ENCODE measurements at places on chromosomes 3 and 15.

DNA sequence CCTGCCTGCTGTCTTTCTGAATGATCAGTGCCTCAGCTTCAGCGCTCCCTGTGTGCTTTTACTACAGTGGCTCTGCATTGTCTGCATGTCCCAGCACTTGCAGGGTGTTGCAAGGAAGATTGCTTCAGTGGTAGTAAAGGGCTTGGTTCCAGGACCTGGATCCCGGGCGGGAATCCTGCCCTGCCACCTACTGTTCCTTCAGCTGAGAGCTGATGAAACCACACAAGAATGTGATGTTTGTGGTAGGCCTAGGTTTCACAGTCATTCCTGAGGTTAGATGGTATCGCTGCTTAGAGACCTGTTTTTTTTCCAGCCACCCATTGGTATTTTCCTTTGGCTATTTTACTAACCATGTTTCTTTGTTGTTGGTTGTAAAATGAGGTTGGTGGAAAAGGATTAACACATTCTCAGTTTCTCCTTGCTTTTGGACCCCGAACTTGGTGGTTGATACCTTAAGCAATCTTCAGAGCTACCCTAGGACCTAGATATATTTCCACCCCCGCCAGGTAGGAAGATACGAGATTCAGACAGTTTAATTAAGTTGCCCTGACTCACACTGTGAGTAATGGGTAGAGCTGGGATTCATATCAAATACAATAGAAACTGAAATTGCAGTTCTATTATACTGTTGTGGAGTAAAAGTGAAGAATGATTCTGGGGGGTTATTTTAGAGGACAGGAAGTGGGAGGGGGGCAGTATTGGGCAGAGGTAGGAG is 11.4 kb downstream of the GPR87 start:
- DNase-seq = no peak

DNA sequence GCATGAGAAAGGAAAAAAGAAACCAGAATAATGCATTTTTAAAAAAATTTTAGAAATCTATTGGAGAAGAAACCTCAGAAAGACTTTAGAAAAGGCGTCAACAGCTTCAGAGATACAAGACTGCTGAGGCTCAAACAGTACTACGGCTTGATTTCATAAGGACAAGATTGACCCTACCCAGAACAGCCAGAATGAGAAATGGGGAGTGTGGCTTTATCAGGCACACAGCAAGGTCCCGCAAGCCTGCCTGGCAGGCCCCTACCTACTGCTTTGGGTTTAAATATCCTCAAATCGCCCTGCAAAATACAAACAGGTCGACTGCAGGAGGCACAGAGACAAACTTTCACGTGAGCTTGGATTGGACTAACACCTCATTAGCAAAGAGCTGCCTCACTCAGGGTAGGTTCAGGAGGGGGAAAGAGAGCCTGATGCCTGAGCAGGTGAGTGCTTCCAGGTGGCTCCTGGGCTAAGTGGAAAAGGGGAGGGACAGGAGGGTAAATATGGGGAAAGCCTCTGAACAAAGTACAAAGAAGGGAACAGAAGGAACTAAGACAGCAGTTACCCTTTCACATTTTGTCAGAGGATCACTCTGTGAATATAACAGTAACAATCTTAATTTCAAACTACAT is 87.5 kb downstream of the RORA start:
- no peak for DNase-seq

GRCh38 chr3:186882881-186883685 is 40.6 kb downstream of the ADIPOQ start:
- no peak for DNase-seq

DNA sequence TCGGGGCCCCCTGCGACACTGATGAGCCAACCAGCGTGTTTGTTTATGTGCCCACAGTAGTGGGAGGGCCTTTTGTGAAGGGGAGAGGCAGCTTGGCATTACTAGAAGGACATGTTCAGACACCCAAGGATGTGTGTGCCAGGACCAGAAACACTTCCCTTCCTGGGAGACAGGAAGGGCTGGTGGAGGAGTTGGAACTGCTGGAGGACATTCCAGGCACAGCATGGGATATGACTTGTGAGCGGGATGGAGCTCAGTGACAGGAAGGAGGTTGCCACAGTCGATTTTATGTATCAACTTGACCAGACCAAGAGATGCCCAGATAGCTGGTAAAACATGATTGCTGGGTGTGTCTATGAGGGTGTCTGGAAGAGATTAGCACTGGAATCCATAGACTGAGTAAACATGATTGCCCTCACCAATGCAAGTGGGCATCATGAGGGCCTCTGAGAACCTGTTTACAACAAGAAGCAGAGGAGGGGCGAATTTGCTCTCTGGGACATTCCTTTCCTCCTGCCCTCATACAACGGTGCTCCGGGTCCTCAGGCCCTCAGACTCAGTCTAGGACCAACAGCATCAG is 106.4 kb upstream of the TLE3 start:
- DNase-seq = no peak

DNA sequence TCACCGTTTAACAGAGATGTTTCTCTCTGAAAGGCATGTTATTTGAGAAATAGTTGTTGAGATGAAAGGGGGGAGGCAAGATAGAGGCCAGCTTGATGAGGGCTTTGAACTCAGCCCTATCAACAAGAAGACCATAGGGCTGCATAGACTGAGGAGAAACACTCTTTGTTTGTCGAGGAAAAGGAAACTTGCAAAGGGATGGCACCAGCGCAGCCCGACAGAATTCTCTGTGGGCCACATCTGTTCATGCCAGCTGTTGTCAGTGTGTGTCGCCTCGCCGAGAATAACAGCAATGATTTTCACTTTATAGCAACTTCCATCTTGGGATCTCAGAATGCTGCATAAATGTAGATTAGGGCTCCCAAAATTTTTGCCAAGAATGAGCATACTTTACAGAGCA is 478.3 kb upstream of the TPRG1 start:
- no peak for DNase-seq

DNA sequence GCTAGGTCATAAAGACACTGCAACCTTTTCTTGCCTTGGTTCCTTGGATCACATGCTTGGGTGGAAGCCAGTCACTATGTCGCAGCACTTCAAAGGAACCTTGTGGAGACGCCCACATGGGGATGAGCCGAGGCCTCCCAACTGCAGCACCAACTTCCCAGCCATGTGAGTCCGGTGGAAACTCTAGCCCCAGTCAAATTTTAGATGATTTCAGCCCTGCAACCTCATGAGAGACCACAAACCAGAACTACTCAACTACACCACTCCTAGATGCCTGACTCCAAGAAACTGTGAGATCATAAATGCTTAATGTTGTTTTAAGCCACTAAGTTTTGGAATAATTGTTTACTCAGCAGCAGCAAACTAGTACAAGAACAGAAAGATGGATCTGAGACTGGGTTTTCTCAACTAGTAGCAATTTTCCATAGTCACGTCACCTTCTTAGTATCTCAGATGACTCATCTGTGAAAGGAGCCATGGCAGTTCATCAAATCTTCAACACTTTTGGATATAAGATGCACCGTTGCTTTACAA is 86.5 kb downstream of the MB21D2 start:
- no peak for DNase-seq

GRCh38 chr3:98692787-98693473 is 70.2 kb upstream of the ST3GAL6 start:
- DNase-seq = no peak

DNA sequence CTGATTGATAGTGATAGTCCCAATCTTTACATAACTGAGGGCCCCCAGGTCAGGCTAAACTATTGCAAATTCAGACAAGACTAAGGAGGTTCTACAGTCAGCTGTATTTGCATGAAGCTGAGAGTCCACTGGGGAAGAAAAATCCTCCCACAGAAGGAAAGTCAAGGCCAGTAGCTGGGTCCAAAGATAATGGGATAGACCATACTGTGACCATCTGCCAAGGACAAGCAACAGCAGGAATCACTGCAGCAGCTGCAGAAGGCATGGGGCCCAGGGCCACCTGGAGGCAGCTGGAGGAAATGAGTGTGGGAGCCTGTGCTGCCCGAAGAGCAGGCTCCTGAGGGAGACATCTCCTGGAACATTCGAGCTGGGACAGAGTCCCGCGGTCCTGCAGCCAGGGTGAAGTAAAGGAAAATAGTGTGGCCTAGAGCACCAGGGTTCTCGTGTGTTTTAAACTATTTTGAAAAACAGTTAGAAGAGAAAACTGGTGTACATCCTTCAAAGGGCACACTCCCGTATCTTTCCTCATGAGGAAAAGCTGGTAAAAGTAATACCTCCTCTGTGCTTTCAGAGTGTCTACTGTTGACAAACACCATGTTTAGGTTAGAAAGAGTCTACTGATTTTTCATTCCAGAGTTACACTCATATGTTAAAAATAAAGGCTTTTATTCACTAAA is 13.2 kb upstream of the TMEM212 start:
- DNase-seq = no peak

- DNase-seq = no peak
These were observed 65.9 kb downstream of the POLR2M start for GRCh38 chr15:57772223-57772957.

Measured in activated CD8-positive, alpha-beta memory T cell treated with anti-CD3 and anti-CD28 coated beads for 1 hour (primary cell).